Cerebellar cortex (tissue), 1 donor: ENCODE measurements at places on chromosomes 3 and 15.

- DNase-seq = no peak
These were observed 79.3 kb downstream of the GAP43 start for GRCh38 chr3:115702598-115702997.

GRCh38 chr3:184479426-184480126 is 82.0 kb upstream of the EPHB3 start:
- no peak for DNase-seq

GRCh38 chr15:74176262-74177214 is 3.0 kb downstream of the ISLR start:
- no peak for DNase-seq

GRCh38 chr3:194556086-194557056 is 69.6 kb upstream of the ATP13A3 start:
- no peak for DNase-seq

DNA sequence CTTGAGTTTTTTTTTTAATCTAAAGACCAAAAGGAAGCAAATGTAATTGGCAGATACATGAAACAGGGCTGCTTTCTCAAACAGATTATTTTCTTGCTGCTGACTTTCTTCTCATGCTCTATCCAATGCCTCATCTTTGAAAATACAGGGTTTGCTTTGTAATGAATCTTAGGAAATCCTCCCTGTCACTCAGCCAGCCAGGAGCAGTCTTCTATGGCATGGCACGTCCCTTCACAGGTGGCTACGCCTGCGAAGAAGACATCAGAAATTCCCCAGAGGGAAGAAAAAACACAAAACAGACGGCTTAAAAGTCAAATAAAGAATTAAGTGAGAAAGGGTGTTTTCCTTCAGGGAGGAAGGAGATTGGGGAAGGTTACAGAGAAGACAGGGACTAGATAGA is 242.5 kb downstream of the IGSF11 start:
- no peak for DNase-seq

- no peak for DNase-seq
These were observed 86.0 kb upstream of the MFGE8 start for GRCh38 chr15:88998980-88999713.

GRCh38 chr15:23708332-23708731 is 21.2 kb upstream of the NDN start:
- DNase-seq = no peak

- DNase-seq = no peak
These were observed 680.1 kb downstream of the IGSF11 start for GRCh38 chr3:118354556-118354955.

- no peak for DNase-seq
These were observed 24.7 kb downstream of the CPN2 start for GRCh38 chr3:194326192-194326967.

DNA sequence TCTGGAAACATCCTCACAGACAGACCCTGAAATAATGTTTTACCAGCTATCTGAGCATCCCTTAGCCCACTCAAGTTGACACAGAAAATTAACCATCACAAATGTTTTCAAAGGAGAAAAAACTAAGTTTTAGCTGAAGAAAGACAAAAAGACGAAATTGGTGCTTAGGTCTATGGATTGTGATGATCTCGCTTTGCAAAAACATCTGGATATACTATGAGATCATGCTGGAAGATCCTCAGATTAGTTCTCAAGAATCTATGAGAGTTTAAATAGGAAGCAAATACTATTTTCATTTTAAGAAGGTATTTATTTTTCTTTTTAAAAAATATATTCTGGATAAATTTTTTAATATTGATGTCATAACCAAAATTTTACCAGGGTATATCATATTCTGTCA is 42.6 kb upstream of the MBNL1 start:
- DNase-seq = no peak
